ENCODE measurements at places on chromosomes 16 and 17. TPM values are rescaled to one million over a fixed set of nuclear protein-coding genes. Genes with fewer than 3 reads are reported as not detected.

GRCh38 chr17:36850790-36851189 lies 86.5 kb upstream of the LHX1 start:
- no peak for DNase-seq
- H3K27me3 ChIP-seq = no peaks in the 10 kb centered on the region
- no peaks in the 10 kb centered on the region for H3K36me3 ChIP-seq
- no peak overlapping the region for H3K27ac ChIP-seq
- H3K4me3 ChIP-seq = no peak overlapping the region
- no peaks in the 10 kb centered on the region for H3K4me1 ChIP-seq

GRCh38 chr17:19664136-19664820 lies 15.7 kb downstream of the ALDH3A2 start:
- no peaks in the 10 kb centered on the region for H3K4me1 ChIP-seq
- no peak overlapping the region for H3K4me3 ChIP-seq
- peaks cover 62% of the 10 kb centered on the region for H3K36me3 ChIP-seq
- DNase-seq = no peak

DNA sequence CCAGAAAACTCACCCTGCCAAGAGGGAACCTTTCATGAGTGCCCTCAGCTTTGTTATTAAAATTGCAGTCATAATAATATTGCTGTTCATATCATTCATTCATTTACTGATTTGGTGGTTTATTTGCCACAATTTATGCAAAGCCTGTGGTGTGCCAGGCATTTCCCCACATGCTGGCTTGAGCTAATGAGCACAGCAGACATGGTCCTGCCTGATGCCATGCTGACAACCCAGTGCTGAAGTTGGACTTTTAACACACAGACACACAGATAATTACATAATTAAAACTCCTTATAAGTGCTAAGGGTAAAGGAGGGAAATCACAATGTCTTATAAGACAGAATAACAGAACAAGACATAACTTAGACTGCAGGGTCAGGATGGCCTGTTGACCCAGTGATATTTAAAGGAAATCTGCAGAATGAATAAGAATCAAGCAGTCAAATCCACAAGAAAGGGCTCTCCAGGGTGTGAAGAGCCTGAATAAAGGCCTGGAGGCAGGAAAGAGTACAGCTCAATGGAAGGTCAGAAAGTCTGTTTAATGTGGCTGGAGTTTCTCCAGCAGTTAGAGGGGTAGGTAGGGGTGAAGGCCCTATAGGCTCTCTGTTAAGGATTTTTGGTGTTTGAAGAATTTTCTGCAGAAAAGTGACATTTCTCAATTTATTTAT lies 196.9 kb upstream of the CDH11 start:
- DNase-seq = no peak
- H3K27ac ChIP-seq = no peak overlapping the region
- no peaks in the 10 kb centered on the region for H3K27me3 ChIP-seq
- H3K4me3 ChIP-seq = no peak overlapping the region

- H3K4me3 ChIP-seq = no peak overlapping the region
- no peak for DNase-seq
- no peak overlapping the region for H3K27ac ChIP-seq
- H3K36me3 ChIP-seq = no peaks in the 10 kb centered on the region
- H3K4me1 ChIP-seq = no peaks in the 10 kb centered on the region
Observed at GRCh38 chr16:54075446-54075845, 211.1 kb downstream of the IRX3 start.

GRCh38 chr17:81522491-81523401 lies 5.4 kb upstream of the FSCN2 start:
- H3K36me3 ChIP-seq = no peaks in the 10 kb centered on the region
- H3K27ac ChIP-seq = no peak overlapping the region
- peaks cover 23% of the 10 kb centered on the region for H3K4me1 ChIP-seq
- no peak for DNase-seq
- no peak overlapping the region for H3K4me3 ChIP-seq

- H3K27me3 ChIP-seq = peaks cover 4% of the 10 kb centered on the region
- peaks cover 4% of the 10 kb centered on the region for H3K4me1 ChIP-seq
- H3K4me3 ChIP-seq = no peak overlapping the region
- no peak for DNase-seq
- H3K36me3 ChIP-seq = no peaks in the 10 kb centered on the region
- H3K27ac ChIP-seq = no peak overlapping the region
Observed at GRCh38 chr16:83967091-83967490, 953 bp upstream of the NECAB2 start.

DNA sequence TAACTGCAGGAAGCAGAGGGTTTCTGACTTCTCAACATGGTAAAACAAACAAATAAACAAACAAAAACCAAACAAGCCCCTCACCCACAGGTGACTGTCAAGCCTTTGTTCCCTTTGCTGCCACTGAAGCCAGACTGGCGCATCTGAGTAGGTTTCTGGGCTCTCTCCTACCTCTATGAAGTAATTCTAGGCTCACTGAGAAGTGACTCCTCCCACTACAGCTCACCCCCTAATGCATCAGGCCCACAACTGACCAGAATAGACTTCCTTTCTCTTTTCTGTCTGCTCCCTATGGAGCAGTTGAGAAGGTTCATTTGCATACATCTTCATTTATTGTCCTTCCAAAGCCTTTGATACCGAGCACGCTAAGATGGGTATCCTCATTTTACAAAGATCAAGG lies 77.0 kb upstream of the CCL2 start:
- no peak for DNase-seq
- no peak overlapping the region for H3K27ac ChIP-seq
- H3K4me1 ChIP-seq = no peaks in the 10 kb centered on the region

DNA sequence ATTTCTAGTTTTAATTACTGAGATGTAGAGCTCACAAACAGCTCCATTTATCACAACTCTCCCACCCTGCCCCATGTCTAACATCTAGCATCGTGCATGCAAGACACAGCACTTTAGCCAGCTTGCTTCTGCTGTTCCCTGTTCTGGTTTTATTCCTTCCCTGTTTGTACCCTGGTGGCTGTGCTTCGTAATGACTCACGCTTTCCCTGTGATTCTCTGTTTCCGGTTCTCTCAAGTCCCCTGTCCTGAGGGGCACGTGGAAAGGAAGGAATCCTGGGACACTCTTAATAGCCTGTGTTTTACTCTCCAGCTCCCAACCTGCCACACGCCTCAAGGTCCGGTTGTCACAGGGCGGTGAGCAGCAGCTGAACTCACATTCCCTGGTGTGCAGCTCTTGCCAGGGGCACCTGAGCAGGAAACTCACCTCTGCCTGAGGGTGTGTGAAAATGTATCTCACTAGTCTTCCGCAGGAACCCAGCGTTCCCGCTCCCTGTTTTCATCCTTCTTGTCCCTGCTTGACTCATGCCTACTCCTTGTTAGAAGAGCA lies 10.6 kb downstream of the SHISA6 start:
- no peaks in the 10 kb centered on the region for H3K36me3 ChIP-seq
- no peak overlapping the region for H3K4me3 ChIP-seq
- H3K27ac ChIP-seq = no peak overlapping the region
- no peaks in the 10 kb centered on the region for H3K4me1 ChIP-seq
- no peaks in the 10 kb centered on the region for H3K27me3 ChIP-seq

DNA sequence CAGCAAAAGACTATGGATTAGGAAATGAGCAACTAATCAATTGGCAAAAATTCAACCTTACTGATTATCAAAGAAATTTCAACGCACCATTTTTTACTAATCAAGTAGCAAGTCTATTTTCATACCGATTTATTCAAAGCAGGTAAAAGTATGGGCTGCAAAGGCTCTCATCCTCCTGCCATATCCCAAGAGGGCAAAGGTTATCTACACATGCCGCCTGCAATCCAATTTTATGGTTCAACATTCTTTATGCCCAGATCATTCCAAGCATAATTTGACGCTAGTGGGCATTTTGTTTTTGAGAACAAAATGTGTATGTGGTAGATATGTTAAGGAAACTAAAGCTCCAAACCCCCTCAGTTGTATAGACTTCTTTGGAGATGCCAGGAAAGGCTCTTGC lies 270.6 kb downstream of the MAF start:
- H3K4me1 ChIP-seq = no peaks in the 10 kb centered on the region
- H3K27ac ChIP-seq = no peak overlapping the region
- H3K4me3 ChIP-seq = no peak overlapping the region
- H3K27me3 ChIP-seq = no peaks in the 10 kb centered on the region
- no peaks in the 10 kb centered on the region for H3K36me3 ChIP-seq

DNA sequence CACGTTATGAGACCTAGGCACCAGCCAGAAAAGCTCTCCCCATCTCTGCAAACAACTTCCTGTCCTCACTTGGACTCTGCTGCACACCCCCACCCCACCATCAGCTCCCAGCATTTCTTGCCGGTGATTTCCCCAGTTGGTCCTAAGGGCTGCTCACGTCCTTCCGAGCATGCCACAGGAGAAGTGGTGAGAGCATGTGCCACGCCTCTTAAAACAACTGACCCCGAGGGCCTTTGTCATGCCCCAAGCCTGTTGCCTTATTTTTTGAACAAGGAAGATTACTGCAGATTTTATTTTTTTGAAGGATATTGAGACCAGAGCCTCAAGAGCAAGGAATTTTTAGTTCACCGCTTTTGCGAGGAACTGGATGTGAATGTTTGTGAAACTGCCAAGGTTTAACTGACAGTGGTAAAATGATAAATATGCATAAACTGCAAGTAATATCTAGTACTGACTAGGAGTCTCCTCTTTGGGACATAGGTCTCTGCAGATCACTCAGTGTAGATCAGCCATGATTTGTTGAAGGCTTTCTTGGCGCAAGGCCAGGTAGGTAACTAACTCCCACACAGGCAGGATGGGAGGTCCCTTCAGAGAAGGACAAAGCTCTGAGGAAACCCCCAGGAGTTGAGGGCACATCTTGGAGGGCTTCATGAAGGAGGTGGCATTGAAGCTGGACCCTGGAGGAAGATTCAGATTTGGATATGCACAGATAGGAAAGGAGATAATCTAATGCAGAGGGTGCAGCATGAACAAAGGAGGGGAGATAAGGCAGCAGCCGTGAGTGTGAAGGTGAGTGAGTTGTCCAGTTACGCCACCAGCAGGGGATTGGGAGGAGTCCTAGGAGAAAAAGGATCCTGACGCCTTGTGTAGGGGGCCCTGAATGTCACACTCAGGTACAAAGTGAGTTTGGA lies 44.7 kb downstream of the TMEM132E start:
- no peak overlapping the region for H3K27ac ChIP-seq
- peaks cover 10% of the 10 kb centered on the region for H3K27me3 ChIP-seq
- H3K4me1 ChIP-seq = no peaks in the 10 kb centered on the region
- no peak for DNase-seq
- H3K36me3 ChIP-seq = no peaks in the 10 kb centered on the region
- no peak overlapping the region for H3K4me3 ChIP-seq

DNA sequence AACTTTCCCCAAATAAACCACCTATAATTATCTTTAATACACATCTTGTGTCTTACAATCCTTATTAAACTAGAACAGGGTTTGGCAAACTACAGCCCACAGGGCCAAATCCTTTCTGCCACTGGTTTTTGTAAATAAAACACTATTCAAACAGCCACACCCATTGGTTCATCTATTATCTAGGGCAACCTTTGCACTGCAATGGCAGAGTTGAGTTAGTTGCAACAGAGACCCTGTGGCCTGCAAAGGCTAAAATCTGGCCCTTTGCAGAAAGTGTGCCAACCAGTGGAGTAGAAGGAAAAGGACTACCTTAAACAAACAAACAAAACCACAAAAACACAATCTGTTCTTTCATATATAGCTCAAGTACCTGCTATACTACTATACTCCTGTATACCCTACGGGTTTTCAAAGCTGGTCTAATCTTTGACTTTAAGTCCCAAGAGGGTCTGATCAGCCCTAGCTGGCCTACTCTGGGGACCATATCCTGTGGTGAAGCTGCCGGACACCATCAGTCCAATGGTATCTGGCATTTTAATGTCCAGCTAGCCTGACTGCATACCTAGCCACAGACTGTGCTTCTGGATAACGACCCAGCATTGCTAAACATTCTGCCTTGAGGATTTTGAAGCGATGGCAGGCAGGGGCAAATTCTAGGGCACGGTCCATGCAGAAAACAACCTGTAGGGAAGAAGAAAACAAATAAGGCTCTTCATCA lies 23.3 kb downstream of the CNP start:
- H3K4me3 ChIP-seq = no peak overlapping the region
- no peak for DNase-seq
- no peaks in the 10 kb centered on the region for H3K27me3 ChIP-seq
- H3K4me1 ChIP-seq = no peaks in the 10 kb centered on the region
- no peak overlapping the region for H3K27ac ChIP-seq

The SNX20 gene
- total RNA-seq = 10.7 TPM

The SMTNL2 gene
- not detected for total RNA-seq

The CORO6 gene
- 28.9 TPM for total RNA-seq

The ABCA9 gene
- 12.2 TPM for total RNA-seq

The OR3A3 gene
- total RNA-seq = not detected
